Naive thymus-derived CD4-positive, alpha-beta T cell (primary cell): ENCODE measurements at places on chromosomes 4 and X. TPM values are rescaled to one million over a fixed set of nuclear protein-coding genes. Genes with fewer than 3 reads are reported as not detected.

The GLRB gene
- not detected for total RNA-seq

The CNGA1 gene
- not detected for total RNA-seq

The RAB40AL gene
- 0.28 and 0.48 TPM in 2 replicates for total RNA-seq

The CXCL3 gene
- 15.3 TPM for total RNA-seq

The MAGEA10 gene
- total RNA-seq = not detected
